Activated T-helper 1 cell treated with anti-CD3 and anti-CD28 coated beads, Interleukin-2, amount 50 U/mL, for 16 hours (primary cell): ENCODE measurements at places on chromosomes 6 and 20.

- DNase-seq, result no peak
Measured at GRCh38 chr6:126444659-126445273, 104.9 kb downstream of the CENPW start.

- no peak for DNase-seq
Measured at GRCh38 chr6:139027620-139028182, 844 bp upstream of the ABRACL start.

GRCh38 chr6:166515072-166515810 is 71.2 kb downstream of the RAMACL start:
- DNase-seq, result no peak

DNA sequence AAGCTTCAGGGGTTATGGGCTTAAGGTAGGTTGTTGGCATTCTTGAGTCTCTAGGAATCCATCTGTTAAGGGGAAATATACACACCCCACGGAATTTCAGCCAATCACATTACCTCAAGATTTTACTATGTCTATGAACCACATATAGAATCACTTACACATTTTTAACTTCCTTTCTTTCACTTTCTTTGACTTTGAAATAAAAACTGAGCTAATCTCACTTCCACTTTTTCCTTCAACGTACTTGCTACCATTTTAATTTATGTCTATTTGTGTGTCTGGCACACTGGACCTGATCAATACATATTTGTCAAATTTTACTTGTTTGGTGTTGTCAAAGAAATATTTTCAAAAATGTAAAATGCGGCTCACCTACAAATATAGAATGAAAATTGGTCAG is 545.4 kb upstream of the JAG1 start:
- no peak for DNase-seq

GRCh38 chr6:3324262-3324942 is 65.7 kb downstream of the PSMG4 start:
- no peak for DNase-seq

DNA sequence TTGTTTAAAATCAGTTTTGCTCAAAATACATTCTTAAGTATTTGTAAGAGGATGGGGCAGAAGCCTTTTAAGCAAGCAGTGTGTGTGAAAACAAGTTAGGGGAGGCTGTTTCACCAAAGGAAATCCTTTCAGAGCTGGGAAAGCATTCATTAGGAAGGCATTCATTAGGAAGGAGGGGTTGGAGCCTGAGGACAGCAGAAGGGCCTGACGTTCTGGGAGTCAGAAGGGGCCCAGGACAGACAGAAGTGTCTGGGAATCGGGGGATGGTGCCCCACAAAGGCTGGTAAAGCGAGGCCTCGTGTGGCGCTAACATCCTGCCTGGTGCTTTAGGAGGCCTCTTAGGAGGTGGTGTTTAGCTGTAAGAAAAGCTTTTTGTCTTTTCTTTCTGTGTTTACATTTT is 80.6 kb upstream of the NXT1 start:
- no peak for DNase-seq

DNA sequence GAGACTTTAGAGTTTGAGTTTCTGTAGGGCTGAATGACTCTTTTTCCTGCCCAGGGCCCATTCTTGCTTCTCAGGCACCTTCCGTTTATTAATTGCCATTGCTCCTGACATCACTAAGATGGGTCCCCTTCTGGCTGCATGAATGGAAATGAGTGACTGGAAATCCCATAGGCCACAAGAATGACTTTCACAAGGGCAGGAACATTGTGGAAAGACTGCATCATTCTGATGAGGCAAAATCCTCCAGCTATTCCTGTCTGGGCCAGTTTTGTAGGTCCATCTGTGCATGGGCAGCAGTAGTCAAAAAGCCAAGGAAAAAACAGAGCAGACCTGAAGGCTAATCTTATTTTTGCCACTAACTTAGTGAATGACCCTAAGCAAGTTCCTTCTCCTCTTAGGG is 19.3 kb downstream of the TMEM74B start:
- no peak for DNase-seq

DNA sequence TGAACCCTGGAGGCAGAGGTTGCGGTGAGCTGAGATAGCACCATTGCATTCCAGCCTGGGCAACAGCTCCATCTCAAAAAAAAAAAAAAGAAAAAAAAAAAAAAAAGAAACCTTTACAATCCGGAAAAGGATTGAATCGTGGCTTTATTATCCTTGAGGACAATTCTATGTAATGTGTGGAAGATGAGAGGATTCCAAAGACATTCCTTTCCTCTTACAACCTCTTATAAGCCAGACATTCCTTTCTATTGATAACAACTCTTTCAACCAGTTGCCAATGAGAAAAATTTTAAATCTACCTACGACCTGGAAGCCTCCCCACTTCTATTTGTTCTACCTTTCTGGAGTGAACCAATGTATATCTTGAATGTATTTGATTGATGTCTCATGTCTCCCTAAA is 91.2 kb upstream of the EEF1E1 start:
- DNase-seq, result no peak

GRCh38 chr6:126048635-126049034 is 62.3 kb downstream of the TRMT11 start:
- no peak for DNase-seq

GRCh38 chr6:43310134-43310533 is 1.5 kb upstream of the CRIP3 start:
- no peak for DNase-seq

DNA sequence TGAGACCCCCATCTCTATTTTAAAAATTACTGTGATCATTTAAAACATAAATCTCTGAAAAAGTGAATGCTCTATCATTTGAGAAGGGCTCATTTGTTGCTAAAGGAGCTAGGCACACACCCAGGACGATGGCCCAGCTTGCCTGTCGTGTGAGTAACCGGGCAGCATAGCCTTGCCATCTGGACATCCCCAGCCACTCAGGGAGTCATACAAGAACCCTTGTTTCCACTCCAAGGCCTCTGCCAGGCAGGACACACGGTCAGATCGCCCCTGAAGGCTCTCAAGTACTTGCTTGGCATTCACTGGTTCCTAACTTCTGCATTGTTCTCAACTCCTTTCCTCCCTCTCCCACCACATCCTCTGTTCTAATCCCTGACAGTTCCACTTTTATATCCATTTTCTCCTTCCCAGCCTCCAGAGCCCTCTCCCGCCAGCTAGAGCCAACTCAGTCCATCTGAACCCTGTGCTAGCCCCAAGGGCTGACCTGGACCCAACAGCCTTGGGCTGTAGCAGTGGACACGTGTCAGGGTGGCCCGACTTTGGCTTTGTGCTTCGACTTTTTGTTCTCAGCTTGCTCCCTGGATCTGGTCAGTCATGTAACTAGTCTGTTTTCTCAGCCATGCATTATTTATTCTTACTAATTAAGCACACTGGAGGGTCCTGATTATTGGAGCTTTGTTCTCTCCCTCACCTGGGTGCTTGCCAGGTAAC is 15.7 kb upstream of the EZR start:
- no peak for DNase-seq

DNA sequence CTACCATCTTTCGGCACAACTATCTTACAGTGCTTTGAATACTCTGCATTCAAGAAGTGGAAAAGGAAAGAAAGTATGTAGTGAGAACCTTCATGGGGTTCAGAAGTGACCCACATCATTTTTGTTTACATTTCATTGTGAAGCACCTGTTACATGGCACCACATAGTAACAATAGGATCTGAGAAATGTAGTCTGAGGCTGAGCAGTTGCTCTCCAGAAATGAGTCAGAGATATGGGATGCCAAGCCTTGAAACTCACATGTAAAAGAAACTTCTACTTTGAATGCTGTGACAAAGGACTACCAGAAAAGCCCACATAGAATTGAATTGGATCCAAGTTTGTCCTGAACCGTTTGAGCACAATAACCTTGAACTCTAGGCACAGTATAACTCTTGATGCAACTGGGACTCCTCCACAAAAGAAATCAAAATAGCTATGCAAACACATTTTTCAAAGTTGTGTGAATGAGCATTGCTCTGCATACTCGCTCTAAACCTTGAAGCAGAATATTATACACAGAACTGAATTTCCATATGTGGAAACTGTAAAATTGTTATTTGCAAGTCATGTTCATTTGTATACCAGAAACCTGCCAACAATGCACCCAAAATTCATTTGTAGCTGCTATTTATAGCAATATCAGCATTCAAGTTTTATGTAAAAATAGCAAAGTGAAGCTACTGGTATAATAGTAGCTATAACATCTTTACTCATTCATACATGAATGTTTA is 400.9 kb upstream of the POU3F2 start:
- no peak for DNase-seq

DNA sequence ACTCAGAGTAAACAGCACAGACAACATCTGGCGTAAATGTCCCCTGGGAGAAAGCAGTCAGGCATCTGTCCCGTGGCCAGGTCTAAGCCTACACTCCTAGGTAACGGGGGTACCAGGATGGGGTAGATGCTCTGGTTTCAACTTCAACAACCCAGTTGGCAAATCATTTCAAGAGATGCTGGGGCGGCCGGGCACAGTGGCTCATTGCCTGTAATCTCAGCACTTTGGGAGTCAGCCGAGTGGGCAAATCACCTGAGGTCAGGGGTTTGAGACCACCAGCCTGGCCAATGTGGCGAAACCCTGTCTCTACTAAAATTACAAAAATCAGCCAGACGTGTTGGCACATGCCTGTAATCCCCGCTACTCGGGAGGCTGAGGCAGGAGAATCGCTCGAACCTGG is 12.3 kb downstream of the PREX1 start:
- no peak for DNase-seq

DNA sequence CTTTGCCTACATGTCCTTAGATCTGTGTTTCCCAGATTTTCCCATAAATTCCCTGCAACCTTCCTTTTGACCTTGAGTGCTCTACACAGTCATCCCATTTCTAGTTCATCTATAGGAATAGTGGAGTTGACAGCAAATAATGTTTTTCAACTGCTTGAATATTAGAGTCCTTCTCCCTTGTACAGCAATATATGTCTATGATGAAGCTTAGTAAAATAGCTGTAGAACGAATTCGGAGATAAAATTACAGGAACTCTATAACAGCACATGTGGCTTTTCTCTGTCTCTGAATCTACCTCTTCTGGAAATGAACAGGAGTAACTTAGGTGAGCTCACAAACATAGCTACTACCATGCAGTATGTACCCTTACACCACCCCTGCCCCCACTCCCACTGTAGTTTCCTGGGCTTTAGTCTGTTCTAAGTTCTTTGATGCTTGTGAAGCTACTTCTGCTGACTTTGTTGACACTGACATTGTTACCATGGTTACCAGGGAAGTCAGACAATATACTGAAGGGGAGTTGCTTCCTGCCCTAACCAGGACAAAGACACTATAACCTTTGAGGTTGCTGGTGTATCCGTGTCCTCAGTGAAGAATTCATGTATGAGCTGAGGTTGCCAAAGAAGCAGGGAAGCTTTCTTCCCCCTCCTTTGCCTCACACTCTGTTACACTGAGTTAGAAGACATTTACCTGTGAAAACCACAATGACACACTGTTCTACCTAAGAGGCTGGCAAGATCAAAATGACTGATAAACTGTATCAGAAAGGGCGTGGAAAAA is 35.8 kb upstream of the SHLD1 start:
- DNase-seq, result peak; percentile 49

- DNase-seq, result no peak
Measured at GRCh38 chr6:156849806-156850205, 72.6 kb downstream of the ARID1B start.

DNA sequence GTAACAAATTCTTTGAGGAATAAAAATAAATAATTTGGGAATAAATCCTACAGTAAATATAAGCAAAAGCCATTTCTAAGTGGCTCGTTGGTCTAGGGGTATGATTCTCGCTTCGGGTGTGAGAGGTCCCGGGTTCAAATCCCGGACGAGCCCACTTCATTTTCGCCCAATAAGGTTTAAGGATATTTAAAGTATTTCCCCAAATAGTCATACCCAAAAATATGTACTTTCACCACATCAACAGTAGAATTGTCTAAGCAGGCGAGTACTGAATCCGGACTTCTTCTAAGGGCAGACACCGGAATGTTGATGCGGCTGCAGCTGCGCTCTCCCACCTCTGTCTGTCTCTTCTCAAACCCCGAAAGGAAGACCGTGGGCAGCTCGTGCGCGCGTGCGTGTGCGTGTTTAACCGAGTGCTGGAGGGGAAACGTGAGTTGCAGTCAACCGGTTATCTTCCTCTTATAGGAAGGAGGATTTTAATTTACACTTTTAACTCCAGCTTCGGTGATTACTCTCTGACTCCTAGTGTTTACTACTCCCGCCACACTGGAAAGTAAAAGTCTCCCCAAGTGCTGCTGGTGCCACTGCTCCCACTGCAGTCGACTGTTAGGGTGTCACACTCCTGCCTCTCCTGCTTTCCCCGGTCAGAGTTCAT is 155.7 kb upstream of the PRSS16 start:
- DNase-seq, result no peak

DNA sequence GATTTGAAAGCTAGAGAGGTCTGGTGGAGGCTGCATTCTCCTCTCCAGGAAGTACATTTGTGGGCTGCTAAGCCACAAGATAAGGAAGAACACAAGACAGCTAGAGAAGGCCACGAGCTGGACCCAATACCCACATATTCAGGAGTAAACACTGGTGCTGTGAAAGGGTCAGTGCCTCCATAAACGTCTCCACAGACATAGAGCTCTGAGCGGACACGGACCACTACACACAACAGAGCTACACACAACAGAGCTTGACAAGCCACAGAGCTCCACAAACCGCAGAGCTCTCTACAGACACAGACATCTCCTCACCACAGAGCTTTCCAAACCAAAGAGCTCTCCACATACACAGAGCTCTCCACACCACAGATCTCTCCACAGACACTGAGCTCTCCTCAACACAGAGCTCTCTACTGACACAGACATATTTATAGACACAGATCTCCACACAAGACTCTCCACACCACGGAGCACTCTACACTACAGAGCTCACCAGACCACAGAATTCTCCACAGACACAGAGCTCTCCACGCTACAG is 51.9 kb downstream of the ERMARD start:
- DNase-seq, result no peak

- no peak for DNase-seq
Measured at GRCh38 chr6:62891065-62891647, 320.1 kb upstream of the FKBP1C start.

GRCh38 chr6:15389084-15389764 is 143.4 kb downstream of the JARID2 start:
- DNase-seq, result no peak

GRCh38 chr6:12890171-12890790 is 173.7 kb downstream of the PHACTR1 start:
- no peak for DNase-seq

DNA sequence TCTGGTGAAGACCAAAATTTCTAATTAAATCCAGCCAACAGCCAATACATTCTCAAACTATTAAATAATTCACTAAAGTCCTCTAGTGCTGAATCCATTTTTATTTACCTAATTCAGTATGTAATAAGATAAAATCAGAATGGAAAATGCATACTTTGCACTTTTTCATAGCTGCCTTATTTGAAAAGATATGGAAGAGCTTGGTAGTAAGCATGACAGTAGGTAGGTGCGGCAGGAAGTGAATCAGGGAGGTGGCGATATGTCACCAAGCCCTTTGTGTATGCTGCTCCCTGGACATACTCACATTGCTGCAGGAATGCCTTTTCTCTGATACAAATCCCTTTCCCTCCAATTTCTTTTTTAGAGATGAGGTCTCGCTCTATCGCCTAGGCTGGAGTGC is 10.2 kb upstream of the TGM3 start:
- no peak for DNase-seq

GRCh38 chr6:74752303-74752702 is 453.6 kb downstream of the COL12A1 start:
- no peak for DNase-seq

- DNase-seq, result no peak
Measured at GRCh38 chr6:63553208-63553607, 19.1 kb upstream of the LOC128125822 start.

GRCh38 chr20:64219730-64220129 is 35.8 kb upstream of the PCMTD2 start:
- no peak for DNase-seq
